ENCODE measurements at places on chromosomes 6 and 20. TPM values are rescaled to one million over a fixed set of nuclear protein-coding genes. Genes with fewer than 3 reads are reported as not detected.

CHRNA4 gene
- polyA plus RNA-seq, result not detected

HLA-C gene
- polyA plus RNA-seq, result 1,829 TPM

OOEP gene
- polyA plus RNA-seq, result not detected

TMEM74B gene
- polyA plus RNA-seq, result not detected

DUSP15 gene
- not detected for polyA plus RNA-seq

PREX1 gene
- 24.3 TPM for polyA plus RNA-seq

PET117 gene
- 3.9 TPM for polyA plus RNA-seq
